Placental pericyte (primary cell): ENCODE measurements at places on chromosomes 7 and 10. TPM values are rescaled to one million over a fixed set of nuclear protein-coding genes. Genes with fewer than 3 reads are reported as not detected.

SFRP5 gene
- total RNA-seq, result not detected in 2 replicates

LIPN gene
- total RNA-seq, result not detected in 2 replicates

FAM25A gene
- total RNA-seq, result not detected in 2 replicates

NUTM2A gene
- total RNA-seq, result 0.66 and 0.86 TPM in 2 replicates

SLC13A4 gene
- total RNA-seq, result 0.14 TPM in 1 of 2 replicates, not detected in the other

EGFR gene
- total RNA-seq, result 99.8 and 136 TPM in 2 replicates

ZNF853 gene
- total RNA-seq, result under 0.01 and 0.44 TPM in 2 replicates

CCDC172 gene
- total RNA-seq, result not detected in 2 replicates

SEMA3E gene
- total RNA-seq, result under 0.01 and 1.7 TPM in 2 replicates

SSC4D gene
- 0.57 and 0.66 TPM in 2 replicates for total RNA-seq

RSPH10B gene
- total RNA-seq, result under 0.01 TPM in 1 of 2 replicates, not detected in the other

STEAP4 gene
- total RNA-seq, result under 0.01 and 0.14 TPM in 2 replicates

NCAPG2 gene
- total RNA-seq, result 4.8 and 40.4 TPM in 2 replicates

CLRN3 gene
- total RNA-seq, result not detected in 2 replicates

ITIH5 gene
- under 0.01 TPM in 1 of 2 replicates, not detected in the other for total RNA-seq

AKR1C8 gene
- not detected in 2 replicates for total RNA-seq

STEAP1 gene
- total RNA-seq, result 7.4 and 56.8 TPM in 2 replicates

SLC18A3 gene
- total RNA-seq, result not detected in 2 replicates

ZNF12 gene
- total RNA-seq, result 18.6 and 19.8 TPM in 2 replicates

SCIN gene
- total RNA-seq, result 1.8 and 3.6 TPM in 2 replicates

GTF2IRD2 gene
- total RNA-seq, result 4.3 and 7.2 TPM in 2 replicates

CHST15 gene
- 6.3 and 15.9 TPM in 2 replicates for total RNA-seq

OR13A1 gene
- total RNA-seq, result under 0.01 TPM in 1 of 2 replicates, not detected in the other

BEND7 gene
- 1.0 and 10.5 TPM in 2 replicates for total RNA-seq

CALHM3 gene
- total RNA-seq, result not detected in 2 replicates

SPDYE11 gene
- total RNA-seq, result not detected in 2 replicates

LIPM gene
- total RNA-seq, result not detected in 2 replicates

GRM3 gene
- total RNA-seq, result not detected in 2 replicates

METTL27 gene
- 1.1 and 2.4 TPM in 2 replicates for total RNA-seq

HTR5A gene
- total RNA-seq, result not detected in 2 replicates

ABCB4 gene
- 0.86 TPM in 1 of 2 replicates, not detected in the other for total RNA-seq

HOXA10 gene
- 15.5 and 23.3 TPM in 2 replicates for total RNA-seq

RASA4B gene
- total RNA-seq, result 0.44 and 1.4 TPM in 2 replicates

LFNG gene
- 0.88 and 6.9 TPM in 2 replicates for total RNA-seq

FOXP2 gene
- total RNA-seq, result 0.43 TPM in 1 of 2 replicates, not detected in the other

RNF32 gene
- 0.14 and 0.66 TPM in 2 replicates for total RNA-seq
